Sciatic nerve (tissue), 2 donors: ENCODE measurements at places on chromosomes 3 and 15. TPM values are rescaled to one million over a fixed set of nuclear protein-coding genes. Genes with fewer than 3 reads are reported as not detected.

The KBTBD8 gene
- total RNA-seq = 2.9 TPM

The GRAMD2A gene
- 6.7 TPM for total RNA-seq

DNA sequence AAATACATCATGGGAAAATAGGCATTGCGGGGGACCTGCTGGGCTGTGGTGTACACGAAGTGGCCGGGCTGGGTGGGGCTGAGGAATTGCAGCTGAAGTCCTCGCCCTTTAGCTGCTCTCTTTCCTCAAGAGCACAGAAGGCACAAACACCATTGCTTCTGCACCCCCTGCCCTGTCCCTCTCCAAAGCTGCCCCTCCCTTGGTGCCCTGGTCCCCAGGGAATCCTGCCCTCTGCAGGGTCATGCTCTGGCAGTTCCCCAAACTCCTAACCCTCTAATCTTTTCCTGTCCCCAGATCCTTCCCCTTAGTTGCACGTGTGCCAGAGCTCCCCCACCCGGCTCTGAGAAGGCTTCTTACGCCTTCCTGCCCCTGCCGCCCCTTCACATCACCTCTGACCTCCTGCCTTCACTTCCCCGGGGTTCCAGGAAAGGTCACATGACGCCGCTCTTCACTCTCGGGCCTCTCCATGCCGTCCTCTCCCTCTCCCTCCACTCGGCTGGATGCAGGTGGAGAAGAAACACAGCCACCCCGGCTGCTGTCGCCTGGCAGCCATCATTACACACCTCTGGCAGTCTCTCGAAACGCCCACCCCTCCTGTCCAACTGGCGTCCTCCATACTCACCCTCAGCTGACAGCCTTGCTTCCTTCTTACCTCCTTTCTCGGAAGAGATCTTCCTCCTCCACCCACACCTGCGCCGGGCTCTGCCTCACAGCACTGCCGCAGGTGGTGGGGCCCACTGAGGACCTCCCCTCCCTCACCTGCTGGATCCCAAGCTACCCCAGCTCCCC is 6.9 kb upstream of the PCSK6 start:
- no peak for DNase-seq

GRCh38 chr15:82986442-82986780 is 401 bp downstream of the RAMAC start:
- DNase-seq = no peak

GRCh38 chr3:129036222-129037092 is 24.1 kb upstream of the GP9 start:
- no peak for DNase-seq

- no peak for DNase-seq
These were observed 672.9 kb downstream of the SQOR start for GRCh38 chr15:46307746-46308145.

DNA sequence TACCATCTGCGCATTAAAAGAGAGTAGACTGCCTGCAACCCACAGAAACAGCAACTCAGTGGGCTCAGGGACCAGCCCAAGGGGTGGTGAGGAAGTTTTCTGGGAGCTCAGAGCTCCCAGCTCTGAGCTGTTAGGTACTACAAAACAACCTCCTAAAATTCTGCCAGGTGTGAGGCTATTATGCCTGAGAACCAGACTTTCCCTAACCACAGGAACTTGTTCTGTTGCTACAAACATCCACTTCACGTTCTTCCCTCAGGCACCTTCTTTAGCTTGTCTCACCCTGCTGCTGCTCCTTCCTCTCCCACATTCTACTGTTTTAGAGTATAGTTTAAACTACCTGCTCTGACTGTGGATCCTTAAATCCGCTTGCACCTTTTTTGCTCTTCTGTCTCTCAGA is 399.4 kb downstream of the ROBO1 start:
- DNase-seq = no peak

GRCh38 chr3:141373232-141373631 is 4.9 kb downstream of the ZBTB38 start:
- no peak for DNase-seq

GRCh38 chr3:46959161-46959511 is 17.4 kb downstream of the CCDC12 start:
- no peak for DNase-seq

DNA sequence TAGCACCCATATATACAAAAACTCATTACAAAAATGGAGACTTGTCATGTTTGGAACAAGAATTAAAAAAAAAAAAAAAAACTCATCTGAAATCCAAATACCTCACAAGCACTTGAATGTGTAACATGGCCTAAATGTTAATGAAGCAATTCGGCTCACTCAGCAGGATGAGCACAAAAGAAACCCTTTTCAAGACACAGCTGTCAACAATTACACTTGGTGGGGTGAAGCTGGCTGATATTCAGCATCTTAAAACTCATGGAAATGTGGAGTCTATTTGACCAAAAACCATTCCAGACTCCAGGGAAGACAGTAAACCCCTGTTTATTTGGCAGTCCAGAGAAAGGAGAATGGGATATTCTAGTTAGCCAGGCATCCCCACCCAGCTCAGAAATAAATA is 205.4 kb upstream of the TSC22D2 start:
- DNase-seq = no peak

The ARNT2 gene
- 16.6 TPM for total RNA-seq
